ENCODE measurements at places on chromosomes 3 and 15. TPM values are rescaled to one million over a fixed set of nuclear protein-coding genes. Genes with fewer than 3 reads are reported as not detected.

DNA sequence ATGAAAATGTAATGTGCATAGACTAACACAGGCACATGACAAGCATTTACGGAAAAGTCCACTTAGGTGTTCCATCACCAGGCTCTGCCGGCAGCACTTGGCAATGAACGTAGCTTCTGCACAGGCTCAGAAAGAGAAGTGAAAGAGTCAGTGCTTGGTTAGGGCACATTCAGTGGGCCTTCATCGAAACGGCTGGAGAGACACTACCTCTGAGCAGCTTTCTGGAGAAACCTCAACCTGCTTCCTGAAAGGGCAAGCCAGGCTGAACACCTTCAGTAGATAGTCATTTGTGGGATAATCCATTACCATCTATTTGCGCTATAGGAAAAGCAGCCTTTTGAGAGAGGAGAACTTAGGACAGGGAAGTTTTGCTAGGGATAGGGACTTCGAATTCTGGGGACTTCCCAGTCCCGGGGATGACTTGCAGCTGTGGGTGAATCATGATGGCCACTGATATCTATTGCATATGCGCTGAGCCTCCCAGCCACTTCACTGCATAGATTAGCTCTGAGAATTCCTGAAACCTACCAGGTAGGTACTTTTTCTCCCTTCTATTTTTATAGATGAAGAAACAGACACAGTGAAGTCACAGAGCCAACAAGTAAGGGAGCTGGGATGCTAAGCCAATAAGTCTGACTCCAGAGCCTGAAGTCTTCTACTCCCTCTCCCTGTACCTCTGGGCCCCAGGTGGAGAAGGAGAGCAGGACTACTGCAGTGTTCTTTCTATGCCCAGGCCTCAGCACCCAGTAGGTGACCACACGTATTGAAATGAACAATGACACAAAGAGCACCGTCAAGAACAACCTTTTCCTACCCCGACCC is 4.2 kb upstream of the SH2D7 start:
- no peak for DNase-seq

Gene GNAI2
- total RNA-seq = 305 TPM

DNA sequence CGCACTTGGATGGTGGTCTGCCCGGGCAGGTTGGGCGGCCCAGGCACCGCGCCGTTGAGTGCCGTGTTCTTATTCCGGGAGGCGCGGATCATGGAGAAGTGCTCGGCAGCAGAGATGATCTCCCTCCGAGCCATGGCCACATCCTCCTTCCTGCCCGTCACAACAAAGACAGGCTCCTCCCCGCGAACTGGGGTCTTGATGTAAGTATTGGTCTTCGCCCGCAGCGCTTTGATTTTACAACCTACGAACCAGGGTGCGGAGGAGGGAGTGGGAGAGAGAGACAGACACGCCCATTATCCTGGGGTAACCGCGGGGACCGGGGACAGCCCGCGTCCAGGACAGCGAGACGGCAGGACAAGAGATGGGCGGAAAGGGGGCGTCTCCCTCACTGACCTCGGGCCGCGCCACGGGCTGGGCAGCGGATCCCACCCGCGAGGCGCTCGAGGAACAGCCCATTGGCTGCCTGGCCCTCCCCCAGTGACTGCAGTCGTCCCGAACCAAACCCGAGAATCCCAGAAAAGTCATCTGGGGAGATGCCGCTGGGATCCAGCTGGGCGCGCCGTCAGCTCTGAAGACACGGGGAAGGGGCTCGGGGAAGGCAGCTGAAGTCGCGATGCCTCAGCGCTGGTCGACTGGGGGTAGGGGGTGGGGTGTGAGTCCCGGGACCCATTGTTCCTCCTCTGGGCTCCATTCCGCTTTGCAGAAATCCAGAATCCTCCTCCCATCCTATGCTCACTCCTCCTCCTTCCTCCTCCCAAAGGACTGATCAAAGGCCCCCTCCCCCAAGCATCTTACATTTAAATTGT is 1.2 kb downstream of the MEX3B start:
- peak; percentile 68 for DNase-seq

DNA sequence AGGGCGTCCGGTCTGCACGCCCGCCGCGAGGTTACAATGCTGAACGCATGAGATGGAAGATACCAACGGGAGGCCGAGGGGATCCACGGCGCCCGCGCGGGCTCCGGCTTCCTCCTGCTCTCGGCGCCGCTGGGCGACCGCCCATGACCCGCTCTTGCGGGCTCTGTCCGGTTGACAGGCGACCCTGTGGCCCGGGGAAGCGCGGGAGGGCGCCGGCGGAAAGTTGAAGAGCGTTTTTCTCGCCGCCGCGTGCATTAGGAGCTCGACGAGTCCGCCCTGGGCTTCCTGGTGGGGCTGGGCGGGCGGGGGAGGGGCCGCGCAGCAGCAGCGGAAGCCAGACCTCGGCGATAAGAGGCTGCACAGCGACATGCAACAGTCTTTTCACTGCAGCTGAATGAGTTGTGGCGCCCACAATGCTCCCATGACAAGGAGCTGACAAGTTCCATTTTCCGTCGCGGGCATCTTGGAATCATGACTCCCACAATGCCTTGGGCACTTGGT is at the start of gene MBNL1:
TSS of gene MBNL1 (plus strand) at position 375 of the 501 bp plus-strand sequence. CDS start 31,265 bp downstream, outside the sequence.
- DNase-seq = peak; percentile 89

- DNase-seq = no peak
Measured at GRCh38 chr3:172536505-172536904, 13.3 kb upstream of the TNFSF10 start.

Gene PAQR9
- total RNA-seq = not detected

DNA sequence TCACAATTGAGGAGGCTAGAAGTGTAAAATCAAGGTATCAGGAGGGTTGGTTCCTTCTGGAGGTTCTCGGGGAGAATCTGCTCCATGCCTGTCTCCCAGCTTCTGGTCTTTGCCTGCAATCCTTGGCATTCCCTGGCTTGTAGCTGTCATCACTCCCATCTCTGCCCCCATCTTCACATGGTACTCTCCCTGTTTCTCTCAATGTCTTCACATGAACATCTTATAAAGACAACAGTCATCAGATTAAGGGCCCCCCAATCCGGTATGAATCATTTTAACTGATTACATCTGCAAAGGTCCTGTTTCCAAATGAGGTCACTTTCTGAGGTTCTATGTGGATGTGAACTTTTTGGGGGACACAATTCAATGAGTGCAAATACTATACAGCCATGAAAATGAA is 113.0 kb upstream of the GALNT15 start:
- DNase-seq = no peak

DNA sequence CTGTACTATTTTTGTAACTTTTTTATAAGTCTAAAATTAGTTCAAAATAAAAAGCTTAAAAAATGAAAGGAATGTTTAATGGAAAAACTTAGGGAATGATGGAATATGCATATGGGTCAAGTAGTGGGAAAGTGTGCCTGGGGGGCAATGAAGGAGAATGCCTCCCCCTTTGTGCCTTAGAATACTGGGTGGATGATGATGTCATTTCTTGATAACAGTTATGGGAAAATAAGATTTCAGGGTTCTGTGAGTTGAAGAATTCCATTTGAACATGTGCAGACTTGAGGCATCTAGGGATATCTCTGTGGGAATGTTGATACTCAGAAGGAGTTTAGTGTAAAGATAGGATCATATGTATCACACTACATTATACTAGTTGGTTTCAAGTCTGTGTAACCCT is 13.8 kb downstream of the WDR93 start:
- DNase-seq = no peak

Gene RAB6B
- total RNA-seq = 0.29 TPM

Gene GABRB3
- not detected for total RNA-seq

- no peak for DNase-seq
Measured at GRCh38 chr3:36557708-36558421, 177.6 kb downstream of the STAC start.

Gene IL20RB
- 10.7 TPM for total RNA-seq

- DNase-seq = no peak
Measured at GRCh38 chr15:32096916-32097617, 66.8 kb downstream of the CHRNA7 start.

Data from RPMI7951 (cell line).